Occipital lobe (tissue), 3 donors: ENCODE measurements at places on chromosomes 5 and 9. TPM values are rescaled to one million over a fixed set of nuclear protein-coding genes. Genes with fewer than 3 reads are reported as not detected.

The DYNC2I2 gene
- total RNA-seq: 32.0 TPM

The LIFR gene
- 83.4 TPM for total RNA-seq

The PTGES gene
- 3.3 TPM for total RNA-seq

DNA sequence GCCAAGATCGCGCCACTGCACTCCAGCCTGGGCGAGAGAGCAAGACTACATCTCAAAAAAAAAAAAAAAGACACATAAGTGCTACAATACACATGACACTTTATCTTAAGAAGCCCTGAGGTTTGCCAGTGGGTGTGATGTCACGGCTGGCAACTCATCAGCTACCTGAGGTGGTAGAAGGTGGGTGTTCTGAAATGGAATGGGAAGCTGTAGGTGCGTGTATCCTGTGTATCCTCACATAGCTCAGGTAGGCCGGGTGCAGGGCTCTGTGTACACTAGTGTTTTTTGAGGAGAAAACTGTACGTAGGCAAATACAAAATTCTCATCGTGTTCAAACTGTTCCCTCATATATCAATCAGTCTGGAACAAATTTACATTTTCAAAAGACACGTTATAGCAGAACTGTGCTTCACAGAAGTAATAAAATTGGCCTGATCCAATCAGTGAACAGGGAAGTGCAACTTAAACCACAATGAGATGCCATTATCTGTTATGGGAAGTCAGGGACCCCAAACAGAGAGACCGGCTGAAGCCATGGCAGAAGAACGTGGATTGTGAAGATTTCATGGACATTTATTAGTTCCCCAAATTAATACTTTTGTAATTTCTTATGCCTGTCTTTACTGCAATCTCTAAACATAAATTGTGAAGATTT, 10.4 kb downstream of the BICD2 start:
- DNase-seq: no peak

DNA sequence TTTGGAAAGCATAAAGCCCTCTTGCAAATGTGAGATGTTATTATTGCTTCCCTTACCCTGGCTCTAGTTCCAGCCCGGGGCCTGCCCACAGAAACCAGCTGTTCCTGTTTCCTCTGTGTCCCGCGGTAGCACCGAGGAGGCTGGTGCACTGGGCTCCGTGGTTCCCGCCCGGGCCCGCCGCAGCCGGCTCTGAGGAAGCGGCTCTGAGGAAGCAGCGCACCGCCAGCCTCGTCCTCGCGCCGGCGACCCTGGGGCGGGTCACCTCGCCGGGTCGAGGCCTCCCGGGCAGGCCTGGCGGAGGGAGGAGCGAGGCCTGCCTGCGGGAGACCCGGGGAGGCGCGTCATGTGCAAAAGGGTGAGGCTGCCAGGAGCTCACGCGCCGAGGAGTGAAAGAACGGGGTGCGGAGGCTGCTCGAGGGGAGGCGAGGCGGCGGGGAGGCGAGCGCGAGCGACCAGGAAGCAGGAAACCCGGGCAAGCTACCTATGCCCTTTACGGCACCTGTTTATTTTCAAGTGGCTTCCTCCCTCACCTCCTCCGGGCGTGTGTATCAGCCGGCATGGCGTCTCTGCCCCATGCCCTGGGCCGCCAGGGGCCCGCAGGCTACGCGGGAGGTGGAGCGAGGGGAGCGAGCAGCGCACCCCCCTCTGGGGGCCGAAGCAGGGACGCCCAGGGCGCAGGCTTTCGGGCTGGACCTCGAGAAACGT, 61.3 kb upstream of the MEGF10 start:
- peak; percentile 19 for DNase-seq
